ENCODE measurements at places on chromosomes 4 and X. TPM values are rescaled to one million over a fixed set of nuclear protein-coding genes. Genes with fewer than 3 reads are reported as not detected.

DYNLT3 gene
- 6.7 TPM for polyA plus RNA-seq

IL21 gene
- not detected for polyA plus RNA-seq

ENAM gene
- not detected for polyA plus RNA-seq

IBSP gene
- polyA plus RNA-seq, result not detected

FOXP3 gene
- not detected for polyA plus RNA-seq

ANKRD50 gene
- 3.9 TPM for polyA plus RNA-seq

SAP30 gene
- polyA plus RNA-seq, result 41.4 TPM

RAB33A gene
- polyA plus RNA-seq, result not detected

GUCY1A1 gene
- polyA plus RNA-seq, result not detected

HPSE gene
- polyA plus RNA-seq, result not detected

MGARP gene
- not detected for polyA plus RNA-seq

NCAPG gene
- polyA plus RNA-seq, result 63.4 TPM

NAP1L5 gene
- 10.9 TPM for polyA plus RNA-seq

PIR gene
- polyA plus RNA-seq, result 7.7 TPM

TRMT2B gene
- polyA plus RNA-seq, result 15.5 TPM

ANXA10 gene
- polyA plus RNA-seq, result not detected

TMEM255A gene
- not detected for polyA plus RNA-seq

DDX53 gene
- polyA plus RNA-seq, result 2.5 TPM

S100G gene
- not detected for polyA plus RNA-seq

SPP1 gene
- not detected for polyA plus RNA-seq

RRH gene
- polyA plus RNA-seq, result 0.07 TPM

ZFP92 gene
- 1.3 TPM for polyA plus RNA-seq
